ENCODE measurements at places on chromosomes 5 and 9. TPM values are rescaled to one million over a fixed set of nuclear protein-coding genes. Genes with fewer than 3 reads are reported as not detected.

DNA sequence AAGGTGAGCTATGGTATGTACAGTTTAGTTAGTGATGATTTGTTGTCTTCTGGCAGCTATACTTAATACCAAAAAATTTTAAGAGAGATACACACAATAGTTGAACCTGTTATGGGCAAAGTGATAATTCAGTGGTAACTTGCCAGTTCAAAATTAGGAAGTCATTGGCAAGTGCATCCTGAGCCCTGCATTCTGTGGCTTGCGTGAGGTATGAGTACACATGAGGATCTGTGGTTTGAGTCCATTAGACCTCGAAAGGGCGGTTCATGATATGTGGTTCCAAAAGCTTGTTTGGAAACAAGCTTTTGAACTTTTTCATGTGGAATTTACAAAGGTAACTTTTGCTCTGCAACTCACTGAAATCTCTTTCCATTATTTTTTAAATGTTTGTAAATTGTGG is 47.0 kb downstream of the GPR21 start:
- H3K4me1 ChIP-seq = no peaks in the 10 kb centered on the region
- DNase-seq = no peak
- no peak overlapping the region for H3K4me3 ChIP-seq
- no peaks in the 10 kb centered on the region for H3K27me3 ChIP-seq
- peaks cover 26% of the 10 kb centered on the region for H3K36me3 ChIP-seq

Gene DMRT3
- total RNA-seq = not detected

DNA sequence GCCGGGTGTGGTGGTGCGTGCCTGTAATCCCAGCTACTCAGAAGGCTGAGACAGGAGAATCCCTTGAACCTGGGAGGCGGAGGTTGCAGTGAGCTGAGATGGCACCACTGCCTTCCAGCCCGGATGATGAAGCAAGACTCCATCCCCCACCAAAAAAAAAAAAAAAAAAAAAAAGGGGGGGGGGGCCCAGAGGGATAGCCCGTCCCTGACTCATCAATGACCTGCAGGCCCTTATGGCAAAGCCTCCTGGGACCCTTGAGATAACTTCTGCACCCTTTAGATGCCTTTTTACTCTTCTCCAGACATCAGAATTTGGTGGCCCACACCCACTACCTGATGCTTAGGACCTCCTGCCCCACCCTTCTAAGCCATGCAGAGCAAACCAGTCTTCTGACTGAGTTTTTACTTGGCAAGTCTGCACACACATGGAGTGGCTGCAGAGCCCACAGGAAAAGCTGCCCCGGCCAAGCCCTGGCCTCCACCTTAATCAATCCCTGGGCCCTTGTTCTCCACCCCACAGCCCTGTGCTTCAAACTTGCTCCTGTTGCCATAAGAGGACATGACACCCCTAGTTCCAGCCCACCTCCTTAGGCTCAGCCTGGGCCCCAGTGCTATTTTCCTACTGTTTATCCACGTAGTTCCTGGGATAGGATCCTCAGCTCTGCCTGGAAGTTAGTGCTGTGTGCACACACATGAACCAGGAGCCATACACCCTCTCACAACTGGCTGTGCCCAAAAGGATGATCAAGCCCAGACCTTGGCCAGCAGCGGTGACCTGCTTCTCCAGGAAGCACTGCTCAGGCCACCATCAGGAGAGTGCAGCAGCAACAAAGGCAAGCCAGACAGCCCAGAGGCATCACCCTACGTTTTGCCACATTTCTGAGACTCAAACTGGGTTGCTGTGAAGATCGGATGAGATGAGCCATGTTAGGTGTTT is 5.1 kb downstream of the MGAT1 start:
- no peaks in the 10 kb centered on the region for H3K27me3 ChIP-seq
- H3K36me3 ChIP-seq = peaks cover 22% of the 10 kb centered on the region
- no peak overlapping the region for H3K27ac ChIP-seq

DNA sequence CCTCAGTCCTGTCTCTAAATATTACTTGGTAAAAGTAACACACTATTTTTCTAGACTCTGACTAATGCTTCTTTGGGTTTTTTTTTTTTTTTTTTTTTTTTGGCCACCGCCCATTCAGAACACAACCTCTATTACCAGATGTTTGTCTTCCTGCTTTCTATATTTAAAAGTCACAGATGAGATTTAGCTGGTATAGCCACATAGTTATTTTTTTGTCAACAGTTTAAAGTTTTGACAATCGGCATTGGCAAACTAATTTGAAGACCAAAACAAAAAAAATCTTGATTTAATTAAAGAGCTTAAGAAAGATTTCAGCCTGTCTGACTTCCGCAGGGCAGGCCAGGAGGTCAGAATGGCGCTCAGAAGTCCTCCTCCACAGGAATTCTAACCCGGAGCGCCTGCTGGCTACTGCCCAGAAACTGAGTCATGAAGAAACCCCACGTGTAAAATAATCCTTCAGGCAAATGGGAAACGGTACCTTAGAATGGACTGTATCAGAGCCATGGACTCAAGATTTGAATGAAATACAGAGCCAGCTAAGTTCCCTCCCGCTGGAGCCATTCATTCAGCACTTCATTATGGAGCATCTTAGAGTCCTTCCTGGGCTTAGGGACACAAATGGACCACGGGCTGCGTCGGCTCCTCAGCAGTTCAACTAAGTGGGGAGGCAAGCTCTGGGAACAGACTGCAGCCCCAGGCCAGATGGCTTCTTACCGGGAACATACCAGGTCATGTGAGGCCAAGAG is 55.6 kb downstream of the PTPDC1 start:
- peaks cover 24% of the 10 kb centered on the region for H3K4me1 ChIP-seq
- no peak overlapping the region for H3K4me3 ChIP-seq
- no peaks in the 10 kb centered on the region for H3K36me3 ChIP-seq
- no peaks in the 10 kb centered on the region for H3K27me3 ChIP-seq

Gene DMRTA1
- under 0.01 TPM for total RNA-seq

DNA sequence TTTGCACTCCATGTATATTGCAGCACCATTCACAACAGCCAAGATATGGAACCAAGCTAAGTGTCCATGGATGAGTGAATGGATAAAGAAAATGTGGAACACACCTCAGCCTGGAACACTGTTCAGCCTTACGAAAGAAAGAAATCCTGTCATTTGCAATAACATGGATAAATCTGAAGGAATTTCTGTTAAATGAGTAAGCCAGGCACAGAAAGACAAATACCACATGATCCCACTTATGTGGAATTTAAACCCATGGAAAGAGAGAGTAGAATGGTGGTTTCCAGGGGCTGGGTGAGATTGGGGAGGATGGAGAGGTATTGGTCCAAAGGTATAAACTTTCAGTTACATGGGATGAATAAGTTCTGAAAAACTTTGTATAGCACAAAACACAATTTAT is 228.9 kb upstream of the CD180 start:
- H3K4me3 ChIP-seq = no peak overlapping the region
- no peaks in the 10 kb centered on the region for H3K27me3 ChIP-seq
- no peaks in the 10 kb centered on the region for H3K36me3 ChIP-seq
- DNase-seq = peak; percentile 16
- no peak overlapping the region for H3K27ac ChIP-seq
- peaks cover 4% of the 10 kb centered on the region for H3K4me1 ChIP-seq

- no peak overlapping the region for H3K27ac ChIP-seq
- no peaks in the 10 kb centered on the region for H3K4me1 ChIP-seq
These were observed 13.2 kb upstream of the C5orf58 start for GRCh38 chr5:170219615-170220014.

Gene IL5
- total RNA-seq = not detected

GRCh38 chr5:154369682-154370081 is 76.1 kb upstream of the SAP30L start:
- H3K27ac ChIP-seq = peak overlapping the region; percentile 7
- H3K4me3 ChIP-seq = no peak overlapping the region
- peaks cover 34% of the 10 kb centered on the region for H3K4me1 ChIP-seq
- H3K27me3 ChIP-seq = no peaks in the 10 kb centered on the region
- DNase-seq = peak; percentile 36
- H3K36me3 ChIP-seq = no peaks in the 10 kb centered on the region

DNA sequence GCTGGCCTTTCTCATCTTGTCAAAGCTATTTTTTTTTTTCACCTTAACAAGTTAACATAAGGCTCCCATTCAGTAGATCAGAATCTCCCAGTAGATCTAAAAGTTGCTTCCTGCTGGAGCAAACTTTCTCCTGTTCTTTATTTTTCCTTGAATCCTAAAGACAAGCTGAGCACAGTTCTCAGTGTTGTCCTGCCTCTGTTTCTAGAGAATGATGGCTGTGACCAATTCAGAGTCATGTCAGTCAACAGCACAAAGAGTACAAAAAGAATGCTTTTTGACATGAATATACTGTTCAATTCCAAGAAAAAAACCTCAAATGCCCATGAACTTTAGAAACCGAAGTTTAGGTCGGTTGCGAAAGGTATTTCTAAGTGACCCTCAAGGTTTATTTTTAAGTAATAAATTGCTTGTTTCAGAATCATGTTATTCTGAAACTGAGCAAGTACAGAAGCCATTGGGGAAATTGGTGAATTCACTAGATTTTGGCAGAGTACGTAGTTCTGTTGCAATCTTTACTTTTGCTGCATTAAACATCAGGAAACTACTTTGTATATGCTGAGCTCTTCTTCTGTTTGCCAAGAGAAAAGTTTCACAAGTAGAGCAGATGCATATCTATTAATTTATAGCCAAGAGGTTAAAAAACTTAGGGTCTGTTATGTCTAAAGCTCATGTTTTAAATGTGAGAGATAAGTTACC is 161.7 kb upstream of the RPS23 start:
- H3K4me3 ChIP-seq = no peak overlapping the region
- H3K36me3 ChIP-seq = no peaks in the 10 kb centered on the region
- DNase-seq = peak; percentile 12
- 0 out of 2 replicates have a peak, but pooled peaks cover 2% of the 10 kb centered on the region for H3K4me1 ChIP-seq

- H3K4me1 ChIP-seq = no peaks in the 10 kb centered on the region
- no peak overlapping the region for H3K4me3 ChIP-seq
- H3K27me3 ChIP-seq = no peaks in the 10 kb centered on the region
- peak; percentile 69 for DNase-seq
- no peak overlapping the region for H3K27ac ChIP-seq
These were observed 53.7 kb downstream of the G3BP1 start for GRCh38 chr5:151825445-151825844.

Gene LTC4S
- total RNA-seq = not detected

Gene MEIKIN
- total RNA-seq = not detected

DNA sequence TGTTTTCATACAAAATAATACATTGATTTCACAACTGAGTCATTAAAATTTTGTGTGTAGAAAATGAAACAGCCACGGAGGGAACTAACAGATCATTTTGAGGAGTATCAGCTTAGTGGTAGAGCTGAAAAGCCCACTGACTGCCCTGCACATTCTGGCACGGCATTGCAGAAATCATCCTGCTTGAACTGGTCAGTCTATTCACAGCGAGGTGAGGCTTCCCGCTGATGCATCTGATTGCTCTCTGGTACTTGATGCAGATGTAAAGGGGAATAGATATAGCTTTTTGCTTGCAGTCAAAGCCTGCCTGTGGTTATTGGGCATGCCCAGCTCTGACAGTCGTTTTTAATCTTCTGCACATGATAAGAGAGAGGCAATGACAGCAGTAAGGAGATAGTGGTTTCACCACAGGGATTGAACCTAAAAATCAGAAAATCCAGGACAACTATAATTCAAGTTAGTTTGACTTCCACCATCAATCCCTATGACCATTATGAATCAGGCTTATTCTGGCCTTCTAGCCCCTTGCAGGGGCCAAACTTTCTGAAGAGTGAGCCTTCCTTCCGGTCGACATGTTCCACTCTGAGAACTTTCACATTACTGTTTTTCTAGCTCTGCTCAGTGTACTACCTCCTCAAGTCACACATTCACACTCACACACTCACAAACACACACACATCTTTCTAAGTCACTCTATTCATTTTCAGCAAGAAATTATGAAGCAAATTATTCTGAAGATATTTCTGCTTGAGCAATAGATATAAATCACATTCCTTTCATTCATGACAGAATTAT is 782.8 kb upstream of the NUDT12 start:
- H3K27ac ChIP-seq = no peak overlapping the region
- DNase-seq = no peak
- H3K36me3 ChIP-seq = no peaks in the 10 kb centered on the region
- H3K27me3 ChIP-seq = no peaks in the 10 kb centered on the region

DNA sequence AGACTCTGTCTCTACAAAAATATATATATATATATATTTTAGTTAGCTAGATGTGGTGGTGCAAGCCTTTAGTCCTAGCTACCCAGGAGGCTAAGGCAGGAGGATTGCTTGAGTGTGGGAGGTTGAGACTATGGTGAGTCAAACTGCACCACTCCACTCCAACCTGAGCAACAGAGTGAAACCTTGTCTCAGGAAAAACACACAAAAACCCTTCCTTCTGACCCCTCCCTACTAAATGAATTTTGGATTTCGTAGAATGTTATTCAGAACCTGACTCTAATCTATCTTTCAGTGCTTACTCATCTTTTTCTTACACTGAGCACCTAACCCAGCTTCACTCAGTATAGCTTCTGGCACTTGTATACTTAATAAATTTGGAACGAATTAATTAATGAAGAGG is 35.2 kb upstream of the IL7R start:
- no peaks in the 10 kb centered on the region for H3K36me3 ChIP-seq
- no peaks in the 10 kb centered on the region for H3K4me1 ChIP-seq
- H3K27ac ChIP-seq = no peak overlapping the region
- H3K27me3 ChIP-seq = peaks cover 4% of the 10 kb centered on the region

- H3K4me3 ChIP-seq = no peak overlapping the region
- peak; percentile 76 for DNase-seq
- H3K4me1 ChIP-seq = peaks cover 7% of the 10 kb centered on the region
- H3K36me3 ChIP-seq = peaks cover 5% of the 10 kb centered on the region
- no peaks in the 10 kb centered on the region for H3K27me3 ChIP-seq
These were observed 37.2 kb downstream of the MRPS27 start for GRCh38 chr5:72282878-72283277.

Gene TYRP1
- 0.90 TPM for total RNA-seq

Gene KIF12
- not detected for total RNA-seq

GRCh38 chr5:114255260-114255659 is 106.6 kb upstream of the KCNN2 start:
- no peak overlapping the region for H3K27ac ChIP-seq
- no peaks in the 10 kb centered on the region for H3K27me3 ChIP-seq
- no peaks in the 10 kb centered on the region for H3K36me3 ChIP-seq
- DNase-seq = no peak
- H3K4me3 ChIP-seq = no peak overlapping the region

Gene NTNG2
- 0.54 TPM for total RNA-seq

Gene SHOC1
- total RNA-seq = not detected

Gene PCDHA9
- under 0.01 TPM for total RNA-seq

DNA sequence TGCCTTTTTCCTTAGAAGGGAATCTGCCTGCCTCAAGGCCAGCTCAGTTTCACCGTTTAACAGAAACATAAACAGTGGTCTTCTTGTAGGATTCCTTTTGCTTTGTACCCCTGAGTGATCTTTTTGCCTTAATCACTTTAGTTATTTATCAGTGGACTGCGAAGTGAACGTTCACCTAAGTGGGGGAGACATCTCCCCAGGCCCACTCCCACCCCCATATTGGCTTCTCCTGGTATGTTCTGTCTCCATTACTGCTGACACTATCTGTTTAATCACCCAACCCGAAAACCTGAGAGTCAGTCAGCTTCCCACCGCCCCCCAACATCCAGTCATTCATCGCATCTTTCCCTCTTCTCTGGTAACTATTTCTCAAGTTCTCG is 1.4 kb downstream of the SKP2 start:
- no peak for DNase-seq
- peaks cover 18% of the 10 kb centered on the region for H3K4me1 ChIP-seq
- H3K36me3 ChIP-seq = peaks cover 8% of the 10 kb centered on the region
- no peaks in the 10 kb centered on the region for H3K27me3 ChIP-seq
- peak overlapping the region; percentile 69 for H3K4me3 ChIP-seq
- peak overlapping the region; percentile 86 for H3K27ac ChIP-seq

Gene SCGB3A2
- total RNA-seq = not detected

Gene SLC6A18
- not detected for total RNA-seq

Gene C7
- 0.54 TPM for total RNA-seq

Gene ZNF883
- 0.83 TPM for total RNA-seq

Measured in IMR-90 (cell line).